Esophagus squamous epithelium (tissue), 5 donors: ENCODE measurements at places on chromosomes 4 and X. TPM values are rescaled to one million over a fixed set of nuclear protein-coding genes. Genes with fewer than 3 reads are reported as not detected.

CRLF2 gene
- total RNA-seq = 0.95 TPM

GRCh38 chr4:74931376-74931775 lies 1.5 kb upstream of the PARM1 start:
- H3K27me3 ChIP-seq = no peaks in the 10 kb centered on the region
- DNase-seq = no peak
- no peak overlapping the region for H3K27ac ChIP-seq
- no peaks in the 10 kb centered on the region for H3K36me3 ChIP-seq
- no peak overlapping the region for H3K4me3 ChIP-seq
- peaks cover 12% of the 10 kb centered on the region for H3K4me1 ChIP-seq

GRCh38 chrX:81195259-81195658 lies 6.5 kb downstream of the HMGN5 start:
- no peak for DNase-seq
- H3K36me3 ChIP-seq = no peaks in the 10 kb centered on the region
- no peak overlapping the region for H3K27ac ChIP-seq
- no peaks in the 10 kb centered on the region for H3K27me3 ChIP-seq

GRCh38 chr4:3452376-3452775 lies 10.6 kb downstream of the HGFAC start:
- H3K27me3 ChIP-seq = no peaks in the 10 kb centered on the region
- H3K27ac ChIP-seq = no peak overlapping the region
- no peaks in the 10 kb centered on the region for H3K36me3 ChIP-seq
- no peak overlapping the region for H3K4me3 ChIP-seq
- H3K4me1 ChIP-seq = peaks cover 6% of the 10 kb centered on the region
- no peak for DNase-seq

DNA sequence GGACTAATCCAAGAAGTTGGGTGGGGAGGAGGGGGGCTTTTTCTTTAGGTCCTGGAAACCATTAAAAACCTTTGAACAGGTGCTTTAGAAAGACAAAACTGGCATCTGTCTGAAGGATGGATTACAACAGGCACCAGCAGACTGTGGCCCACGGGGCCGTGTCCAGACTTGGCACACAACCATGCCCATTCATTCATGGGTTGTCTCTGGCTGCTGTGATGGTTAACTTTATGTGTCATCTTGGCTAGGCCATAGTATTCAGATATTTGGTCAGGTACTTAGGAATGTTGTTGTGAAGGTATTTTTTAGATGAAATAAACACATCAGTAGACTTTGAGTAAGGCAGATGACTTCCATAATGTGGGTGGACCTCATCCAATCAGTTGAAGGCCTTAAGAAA lies 45.5 kb downstream of the TBL1X start:
- H3K27me3 ChIP-seq = no peaks in the 10 kb centered on the region
- no peak overlapping the region for H3K27ac ChIP-seq
- no peak for DNase-seq

MAGEE2 gene
- not detected for total RNA-seq

DNA sequence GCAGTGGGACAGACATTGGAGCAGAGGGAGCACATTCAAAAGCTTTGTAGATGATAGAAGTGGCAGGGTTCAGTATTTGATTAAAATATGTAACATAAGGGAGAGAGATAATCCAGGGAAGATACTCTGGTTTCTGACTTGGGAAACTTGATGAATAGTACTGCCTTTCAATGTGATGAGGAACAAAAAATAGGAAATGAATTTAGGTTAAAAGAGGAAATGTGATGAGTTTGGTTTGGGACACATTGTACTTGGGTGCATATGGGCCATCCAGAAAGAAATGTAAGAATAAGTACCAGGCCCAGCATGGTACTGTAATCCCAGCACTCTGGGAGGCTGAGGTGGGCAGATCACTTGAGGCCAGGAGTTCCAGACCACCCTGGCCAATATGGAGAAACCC lies 20.9 kb upstream of the NDNF start:
- H3K27ac ChIP-seq = no peak overlapping the region
- no peak overlapping the region for H3K4me3 ChIP-seq
- H3K27me3 ChIP-seq = no peaks in the 10 kb centered on the region
- no peaks in the 10 kb centered on the region for H3K36me3 ChIP-seq
- DNase-seq = no peak

TEX13C gene
- total RNA-seq = not detected
